ENCODE measurements at places on chromosomes 1 and 21.
A peak's percentile ranks its signal among the peaks of the same experiment; 100 is the strongest.

GRCh38 chr1:37697737-37698136 lies 5.4 kb downstream of the CDCA8 start:
- no peak for DNase-seq

DNA sequence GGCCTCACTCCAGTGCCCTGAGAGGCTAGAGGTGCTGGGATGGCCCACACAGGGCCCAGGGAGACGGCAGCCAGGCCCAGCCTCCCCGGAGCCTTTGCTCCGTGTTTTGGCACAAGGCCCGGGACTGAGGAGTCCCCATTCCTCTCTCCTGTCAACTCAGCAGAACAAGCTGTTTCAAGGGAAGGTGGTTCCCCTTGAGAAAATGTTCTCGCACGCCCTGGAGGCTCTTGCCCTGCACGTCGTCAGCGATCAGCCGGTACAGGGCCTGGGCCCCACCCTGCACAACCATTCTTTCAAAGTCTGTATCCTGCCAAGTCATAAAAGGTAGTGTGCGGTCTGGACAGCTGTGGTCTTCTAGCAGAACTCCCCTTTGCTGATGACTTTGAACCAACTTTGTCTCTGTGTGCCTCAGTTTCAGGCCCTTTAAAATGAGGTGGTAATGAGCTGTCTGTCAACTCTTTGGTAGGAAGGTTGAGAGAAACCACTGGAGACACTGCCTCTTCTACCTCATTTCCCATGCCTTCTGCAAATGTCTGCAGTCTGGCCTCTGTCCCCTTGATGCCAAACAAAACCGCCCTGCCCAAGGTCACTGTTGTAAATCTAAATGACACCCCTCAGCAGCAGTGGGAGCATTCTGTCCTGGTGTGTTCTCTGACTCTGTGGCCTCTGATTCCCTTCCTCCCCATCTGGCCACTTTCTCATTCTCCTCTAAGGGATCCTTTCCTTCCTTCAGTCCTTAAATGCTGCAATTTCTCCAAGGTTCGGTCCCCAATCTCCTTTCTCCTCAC lies 138.6 kb upstream of the JUN start:
- DNase-seq, result no peak

DNA sequence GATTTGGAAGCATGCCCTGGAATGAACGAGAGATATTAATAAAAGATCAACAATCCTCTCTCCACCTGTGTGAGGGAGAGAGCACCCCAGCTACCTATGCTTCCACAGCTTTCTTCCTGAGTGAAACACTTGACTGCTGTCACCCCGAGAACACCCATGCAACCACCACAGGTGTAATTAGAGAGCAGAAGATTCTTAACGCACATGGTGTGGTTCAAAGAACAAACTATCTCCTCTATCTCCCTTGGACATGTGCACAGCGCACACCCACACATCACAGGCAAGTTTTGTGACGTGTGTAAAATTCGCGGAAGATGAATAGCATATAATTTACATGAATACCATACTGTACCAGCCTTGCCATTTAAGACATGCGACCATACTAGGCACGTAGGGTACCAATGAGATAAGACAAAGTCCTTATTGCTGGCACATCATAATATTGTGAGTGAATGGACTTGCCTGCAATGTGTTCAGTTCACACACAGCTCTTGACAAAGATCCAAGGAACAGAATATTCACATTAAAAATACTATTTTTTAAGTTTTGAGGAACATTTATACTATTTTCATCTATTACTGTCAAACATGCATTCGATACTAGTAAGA lies 11.6 kb downstream of the ERRFI1 start:
- no peak for DNase-seq

DNA sequence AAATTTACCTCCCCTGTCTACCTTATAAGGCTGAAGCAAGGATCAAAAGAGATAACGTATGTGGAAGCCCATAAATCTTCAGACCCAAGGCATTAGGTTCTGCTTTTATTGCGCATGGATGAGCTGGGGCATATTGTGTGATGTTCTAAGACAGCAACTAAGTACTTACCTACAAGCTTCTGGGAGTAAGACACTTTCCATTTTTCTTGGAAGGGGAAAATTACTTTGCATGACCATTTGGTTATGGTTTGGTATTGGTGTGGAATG lies 21.1 kb downstream of the LMOD1 start:
- DNase-seq, result no peak

DNA sequence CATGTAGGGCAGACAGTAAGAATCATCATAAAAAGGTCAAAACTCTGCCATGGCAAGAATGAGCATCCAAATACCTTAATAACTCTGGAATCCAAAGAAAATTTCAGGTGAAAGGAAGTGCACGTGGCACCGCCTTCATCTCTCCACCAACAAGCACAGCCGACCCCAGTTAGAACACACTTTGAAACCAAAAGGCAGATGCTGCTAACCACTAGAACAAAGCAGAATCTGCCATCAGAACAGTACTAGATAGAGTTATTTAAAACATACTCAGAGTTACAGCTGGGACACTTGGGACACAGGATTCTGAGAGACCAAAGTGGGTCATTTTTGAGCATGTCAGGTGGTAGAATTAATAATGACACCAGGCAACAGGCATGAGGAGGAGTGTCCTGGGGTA lies 106.7 kb upstream of the SOD1 start:
- DNase-seq, result no peak

GRCh38 chr1:169048043-169048442 lies 58.4 kb upstream of the ATP1B1 start:
- no peak for DNase-seq

GRCh38 chr1:224294775-224295174 lies 35.2 kb downstream of the NVL start:
- DNase-seq, result no peak

- DNase-seq, result no peak
These were observed 119.3 kb downstream of the HLCS start for GRCh38 chr21:36847189-36847588.

DNA sequence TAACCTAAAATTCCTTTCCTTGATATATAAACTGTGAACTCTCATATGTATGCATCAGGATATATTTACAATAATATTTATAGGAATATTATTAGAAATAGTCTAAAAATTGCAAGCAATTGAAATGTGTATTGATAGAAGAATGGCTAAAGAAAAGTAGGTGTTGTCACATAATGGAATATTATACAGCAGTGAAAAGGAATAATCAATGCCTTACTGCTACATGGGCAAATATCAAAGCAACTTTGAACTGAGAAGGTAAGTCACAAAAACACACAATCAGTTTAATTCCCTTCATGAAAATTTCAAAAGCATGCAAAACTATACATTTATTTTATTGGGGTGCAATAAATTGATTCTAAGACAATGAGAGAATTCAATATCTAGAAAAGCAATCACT lies 35.7 kb upstream of the CDC14A start:
- no peak for DNase-seq

DNA sequence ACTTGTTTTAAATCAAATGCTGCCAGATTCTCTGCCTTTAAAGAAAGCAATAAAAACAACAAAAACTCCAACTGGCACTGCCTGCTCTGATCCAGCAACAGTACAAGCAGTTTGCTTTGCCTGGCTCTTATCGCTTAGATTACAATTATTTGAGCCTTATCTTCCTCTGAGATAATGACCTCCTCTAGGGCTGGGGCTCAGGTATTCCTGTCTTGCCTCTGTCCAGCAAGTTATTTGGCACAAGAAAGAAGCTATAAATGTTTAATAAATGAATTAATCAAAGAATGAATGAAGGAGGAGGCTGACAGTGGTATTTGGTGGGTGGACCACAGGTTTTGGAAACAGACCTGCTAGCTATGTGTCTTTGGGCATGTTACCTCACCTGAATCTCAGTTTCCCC lies 6.7 kb upstream of the SLC2A1 start:
- DNase-seq, result no peak

DNA sequence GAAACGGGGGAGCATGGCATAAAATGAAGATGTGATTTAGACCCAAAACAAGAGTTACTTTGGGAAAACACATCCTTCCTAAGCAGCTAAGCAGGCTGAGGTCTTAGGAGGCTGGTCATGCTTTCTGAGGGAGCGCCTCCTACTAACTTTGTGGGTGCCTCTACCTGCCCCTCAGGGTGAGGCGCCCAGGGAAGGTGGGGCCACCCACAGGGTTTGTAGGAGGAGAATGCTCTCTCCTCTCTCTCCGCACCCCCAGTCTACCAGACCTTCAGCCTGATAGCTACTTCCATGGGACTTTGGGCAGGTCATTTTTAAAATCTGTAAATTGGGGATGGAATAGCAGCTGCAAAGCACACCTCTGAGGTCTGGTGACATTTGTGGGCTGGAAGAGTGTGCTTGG lies 23.8 kb downstream of the SLC27A3 start:
- no peak for DNase-seq

DNA sequence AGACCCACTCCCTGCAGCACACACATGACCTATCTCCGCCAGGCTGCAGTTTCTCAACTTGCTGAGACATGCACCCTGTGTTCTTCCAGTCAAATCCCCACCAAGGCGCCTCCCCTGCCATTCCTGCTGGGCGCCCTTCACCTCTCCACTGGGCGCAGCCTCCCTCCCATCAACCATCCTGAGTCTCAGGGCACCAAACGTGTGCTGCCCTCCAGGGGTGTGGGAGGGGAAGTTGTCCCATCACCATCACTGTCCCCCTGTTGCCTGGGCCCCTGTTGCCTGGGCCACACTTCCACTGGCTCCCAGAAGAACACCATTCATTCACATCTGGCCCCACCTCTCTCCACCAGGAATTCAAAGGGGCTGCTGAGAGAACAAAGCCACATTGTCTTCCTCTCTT lies 44.9 kb upstream of the EFHD2 start:
- no peak for DNase-seq

DNA sequence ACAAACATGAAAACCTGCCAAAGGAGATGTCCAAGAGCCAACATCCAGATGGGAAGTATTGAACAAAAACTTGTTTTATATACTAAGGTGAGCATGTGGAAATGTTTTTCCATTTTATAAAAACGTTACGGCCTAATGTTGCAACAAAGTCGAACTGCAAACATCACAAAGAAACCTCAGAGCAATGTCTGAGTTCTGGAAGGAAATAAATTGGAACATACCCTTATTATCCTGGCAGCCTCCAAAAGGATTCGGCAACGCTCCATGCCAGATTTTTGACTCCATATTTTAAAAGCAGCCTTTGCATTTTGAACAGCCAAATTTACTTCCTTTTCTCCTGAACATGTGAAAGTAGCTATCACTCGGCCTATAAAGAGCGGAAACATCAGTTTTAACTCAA lies 3.3 kb downstream of the ALDH9A1 start:
- DNase-seq, result no peak

GRCh38 chr1:216207154-216207553 lies 216.1 kb downstream of the USH2A start:
- no peak for DNase-seq

DNA sequence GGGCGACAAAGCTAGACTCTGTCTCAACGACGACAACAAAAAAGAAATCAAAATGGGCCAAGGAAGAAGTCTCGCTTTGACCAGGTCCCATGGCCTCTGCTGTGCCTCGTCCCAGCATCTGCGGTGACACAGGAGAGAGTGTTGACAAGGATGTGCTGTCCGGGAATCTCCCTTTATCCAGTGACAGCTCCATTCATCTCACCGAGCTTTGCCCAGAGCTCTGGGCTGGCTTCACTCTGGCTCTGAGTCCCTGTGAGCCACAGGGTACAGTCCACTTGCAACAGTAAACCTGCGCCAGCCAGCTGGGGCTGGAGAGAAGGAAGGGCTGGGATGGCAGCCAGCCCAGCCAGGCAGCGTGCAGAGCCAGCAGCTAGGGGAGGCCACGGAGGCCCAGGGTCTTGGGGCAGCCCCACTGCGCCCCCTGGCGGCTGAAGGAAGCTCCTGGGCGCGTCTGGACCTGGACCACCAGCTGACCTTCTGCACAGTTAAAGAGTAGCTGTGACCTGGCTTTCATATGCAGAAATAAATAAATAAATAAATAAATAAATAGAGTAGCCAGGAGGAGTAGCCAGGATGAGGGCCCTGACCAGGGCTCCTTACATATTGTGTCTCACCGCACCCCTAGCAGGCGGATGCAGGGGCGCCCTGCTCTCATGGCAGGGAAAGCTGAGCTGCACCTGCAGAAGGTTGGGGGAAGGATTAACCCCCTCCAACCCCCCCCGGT lies 29.7 kb downstream of the ENO1 start:
- peak; percentile 80 for DNase-seq

DNA sequence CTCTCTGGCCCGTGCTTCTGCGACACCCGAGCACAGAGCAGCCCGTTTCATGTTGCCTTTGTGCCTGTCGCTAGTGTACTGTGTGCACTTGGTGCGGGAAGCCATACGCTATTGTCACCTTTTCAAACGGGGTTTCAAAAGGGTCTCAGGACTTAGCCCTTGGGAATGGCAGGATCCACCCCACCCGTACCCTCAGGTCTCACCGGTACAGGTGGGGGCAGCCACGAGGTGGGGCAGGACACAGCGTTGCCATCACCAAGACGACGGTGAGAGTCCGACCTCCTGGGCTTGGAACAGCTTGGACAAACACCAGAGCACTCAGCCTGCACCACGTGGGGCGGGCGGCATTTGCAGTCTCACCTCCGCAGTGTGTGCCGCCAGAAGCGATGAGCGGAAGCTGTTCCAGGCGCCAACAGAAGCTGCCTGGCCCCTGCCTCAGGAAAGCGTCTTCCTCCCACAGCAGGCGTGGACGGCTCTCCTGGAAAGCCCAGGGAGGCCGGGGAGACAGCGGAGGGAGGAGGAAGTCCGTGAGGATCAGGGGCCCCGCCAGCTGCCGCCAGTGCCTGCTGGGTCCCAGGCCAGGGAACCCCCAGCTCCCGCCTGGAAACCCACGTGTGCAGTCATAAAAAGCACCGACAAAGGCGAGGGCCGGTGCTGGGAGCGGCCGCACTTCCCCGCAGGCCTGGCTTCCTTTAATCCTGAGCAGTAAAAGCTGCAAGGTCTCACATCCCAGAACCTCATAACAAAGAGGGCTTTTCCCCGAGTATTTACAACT lies 131.3 kb upstream of the ARHGEF16 start:
- no peak for DNase-seq

- DNase-seq, result no peak
These were observed 19.5 kb upstream of the IGSF21 start for GRCh38 chr1:18088077-18088594.
